Naive thymus-derived CD4-positive, alpha-beta T cell (primary cell): ENCODE measurements at places on chromosomes 7 and 10.

- H3K27me3 ChIP-seq = no peaks in the 10 kb centered on the region
- no peak for DNase-seq
- H3K4me1 ChIP-seq = no peaks in the 10 kb centered on the region
- H3K36me3 ChIP-seq = no peaks in the 10 kb centered on the region
These were observed 77.2 kb downstream of the TNS3 start for GRCh38 chr7:47504551-47505311.

GRCh38 chr10:98296524-98296923 is 28.5 kb upstream of the LOXL4 start:
- no peak overlapping the region for H3K4me3 ChIP-seq
- no peak overlapping the region for H3K27ac ChIP-seq
- no peaks in the 10 kb centered on the region for H3K36me3 ChIP-seq

- H3K4me3 ChIP-seq = peak overlapping the region; percentile 71
- H3K27ac ChIP-seq = peak overlapping the region; percentile 68
- peak; percentile 20 for DNase-seq
- H3K36me3 ChIP-seq = no peaks in the 10 kb centered on the region
These were observed 300 bp downstream of the ARHGAP21 start for GRCh38 chr10:24723386-24723787.

DNA sequence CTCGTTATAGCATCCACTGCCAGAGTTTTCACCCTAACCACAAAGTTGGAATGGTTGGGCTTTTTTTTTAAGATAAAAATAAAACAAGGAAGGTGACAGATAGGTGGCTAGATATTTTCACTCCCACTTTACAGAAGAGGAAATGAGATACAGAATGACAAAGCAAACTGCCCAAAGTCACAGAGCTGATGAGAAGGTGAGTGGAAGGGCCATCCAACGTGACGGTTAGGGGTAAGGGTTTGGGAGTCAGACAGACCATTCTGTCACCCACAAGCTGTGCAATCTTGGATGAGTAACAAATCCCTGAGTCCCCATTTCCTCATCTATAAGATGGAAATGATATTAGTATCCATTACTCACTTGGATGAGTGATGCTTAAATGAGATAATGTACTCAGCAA is 106.9 kb upstream of the PDLIM1 start:
- no peaks in the 10 kb centered on the region for H3K36me3 ChIP-seq
- H3K4me1 ChIP-seq = no peaks in the 10 kb centered on the region
- no peak overlapping the region for H3K27ac ChIP-seq
- no peak for DNase-seq

DNA sequence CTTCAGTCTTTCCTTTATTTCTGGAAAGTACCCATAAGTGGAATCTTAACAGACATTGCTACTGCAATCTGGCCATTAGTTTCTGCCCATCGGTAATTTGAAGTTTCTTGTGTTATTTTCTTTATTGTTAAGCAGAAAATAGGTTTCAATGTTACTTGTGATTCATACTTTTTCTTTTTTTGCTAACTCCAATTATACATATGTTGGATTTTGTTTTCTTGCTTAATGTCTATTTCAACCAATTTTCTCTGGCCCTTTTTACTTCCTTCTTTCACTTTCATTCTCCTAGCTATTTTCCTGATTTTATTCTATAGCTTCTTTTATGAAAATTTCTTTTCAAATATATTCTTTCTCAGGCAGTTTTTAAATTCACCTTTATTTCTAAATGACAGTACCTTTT is 457.4 kb downstream of the TCERG1L start:
- no peak overlapping the region for H3K4me3 ChIP-seq
- no peak for DNase-seq
- no peaks in the 10 kb centered on the region for H3K27me3 ChIP-seq
- H3K36me3 ChIP-seq = no peaks in the 10 kb centered on the region

- DNase-seq = no peak
- H3K4me1 ChIP-seq = no peaks in the 10 kb centered on the region
- no peak overlapping the region for H3K27ac ChIP-seq
- H3K36me3 ChIP-seq = no peaks in the 10 kb centered on the region
- no peak overlapping the region for H3K4me3 ChIP-seq
These were observed 15.3 kb upstream of the KCNIP2 start for GRCh38 chr10:101858723-101859500.

DNA sequence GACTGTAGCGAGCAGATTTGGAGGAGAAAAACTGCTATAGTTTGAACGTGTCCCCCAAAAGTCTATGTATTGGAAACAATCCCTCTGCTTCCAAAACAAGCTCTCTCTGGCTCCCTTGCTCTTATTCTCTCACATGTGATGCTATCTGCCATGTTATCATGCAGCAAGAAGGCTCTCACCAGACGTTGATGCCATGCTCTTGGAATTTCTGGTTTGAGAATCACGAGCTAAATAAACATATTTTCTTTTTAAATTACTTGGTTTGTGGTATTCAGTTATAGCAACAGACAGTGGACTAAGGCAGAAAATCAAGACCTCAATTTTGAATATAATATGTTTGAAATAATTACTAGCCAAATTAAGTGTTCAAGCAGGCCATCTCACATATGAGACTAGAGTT is 17.5 kb upstream of the GNAT3 start:
- DNase-seq = no peak
- no peaks in the 10 kb centered on the region for H3K4me1 ChIP-seq
- no peaks in the 10 kb centered on the region for H3K36me3 ChIP-seq
- no peak overlapping the region for H3K4me3 ChIP-seq
- no peaks in the 10 kb centered on the region for H3K27me3 ChIP-seq
- H3K27ac ChIP-seq = no peak overlapping the region

GRCh38 chr10:348456-348855 is 213.2 kb downstream of the ZMYND11 start:
- DNase-seq = no peak
- H3K4me3 ChIP-seq = no peak overlapping the region
- H3K27me3 ChIP-seq = no peaks in the 10 kb centered on the region
- H3K36me3 ChIP-seq = no peaks in the 10 kb centered on the region

DNA sequence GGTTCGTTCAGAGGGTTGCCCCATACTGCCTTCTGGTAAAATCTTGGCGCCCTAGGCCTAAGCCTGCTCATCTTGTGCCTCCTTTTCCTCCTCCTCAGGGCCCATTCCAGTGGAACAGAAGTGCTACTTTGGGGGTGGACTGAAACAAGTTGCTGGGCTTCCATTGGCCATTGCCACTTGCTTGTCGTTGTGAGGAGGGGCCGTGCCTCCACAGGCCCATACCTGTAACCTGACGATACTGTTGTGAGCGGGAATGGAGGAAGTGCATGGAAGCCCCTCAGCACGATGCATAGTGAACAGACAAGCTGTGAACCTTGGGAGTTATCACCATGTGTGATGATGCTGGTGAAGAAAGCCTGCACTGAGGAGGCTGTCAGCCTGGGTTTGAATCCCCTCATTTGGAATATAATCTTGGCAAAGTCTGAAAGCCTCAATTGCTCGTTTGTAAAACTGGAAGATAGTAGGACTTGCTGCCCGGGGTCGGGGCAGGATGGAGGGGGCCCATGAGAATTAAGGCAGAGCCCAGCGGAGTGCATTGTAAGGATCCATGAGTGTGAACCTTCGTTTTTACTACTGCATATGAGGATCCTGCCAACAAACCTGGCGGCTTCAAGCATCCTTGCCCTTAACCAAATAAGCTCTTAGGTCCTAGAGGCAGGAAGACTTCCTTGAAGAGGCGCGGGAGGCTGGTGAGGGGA is 671 bp upstream of the PAPSS2 start:
- no peak overlapping the region for H3K4me3 ChIP-seq
- peaks cover 10% of the 10 kb centered on the region for H3K27me3 ChIP-seq
- no peaks in the 10 kb centered on the region for H3K36me3 ChIP-seq

DNA sequence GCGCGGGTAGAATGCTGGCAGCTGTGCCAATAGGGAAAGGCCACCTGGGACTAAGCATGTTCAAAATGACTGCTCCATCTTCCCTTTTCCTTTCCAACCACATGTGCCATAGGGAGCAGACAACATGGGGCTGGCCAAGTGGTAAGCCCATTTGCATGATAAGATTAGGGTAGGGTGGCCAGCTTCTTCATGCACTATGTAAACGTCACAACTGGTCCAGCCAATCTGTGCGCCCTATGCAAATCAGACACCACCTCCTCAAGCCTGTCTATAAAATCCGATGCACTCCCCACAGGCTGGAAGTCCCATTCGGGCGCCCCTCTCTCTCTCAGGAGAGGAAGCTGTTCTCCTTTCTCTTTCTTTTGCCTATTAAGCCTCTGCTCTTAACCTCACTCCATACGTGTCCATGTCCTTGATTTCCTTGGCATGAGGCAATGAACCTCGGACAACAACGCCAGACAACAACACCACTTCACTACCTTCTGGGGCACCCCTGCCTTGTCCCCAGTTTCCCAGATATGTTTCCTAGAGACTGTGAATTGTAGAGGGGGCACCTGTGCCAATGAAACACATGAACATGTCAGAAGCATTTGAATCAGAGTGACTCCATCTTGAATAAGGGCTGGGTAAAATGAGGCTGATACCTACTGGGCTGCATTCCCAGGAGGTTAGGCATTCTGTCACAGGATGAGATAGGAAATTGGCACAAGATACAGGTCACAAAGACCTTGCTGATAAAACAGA is 19.1 kb upstream of the EXOC6 start:
- no peaks in the 10 kb centered on the region for H3K36me3 ChIP-seq
- H3K4me3 ChIP-seq = no peak overlapping the region
- H3K27ac ChIP-seq = no peak overlapping the region
- no peak for DNase-seq

DNA sequence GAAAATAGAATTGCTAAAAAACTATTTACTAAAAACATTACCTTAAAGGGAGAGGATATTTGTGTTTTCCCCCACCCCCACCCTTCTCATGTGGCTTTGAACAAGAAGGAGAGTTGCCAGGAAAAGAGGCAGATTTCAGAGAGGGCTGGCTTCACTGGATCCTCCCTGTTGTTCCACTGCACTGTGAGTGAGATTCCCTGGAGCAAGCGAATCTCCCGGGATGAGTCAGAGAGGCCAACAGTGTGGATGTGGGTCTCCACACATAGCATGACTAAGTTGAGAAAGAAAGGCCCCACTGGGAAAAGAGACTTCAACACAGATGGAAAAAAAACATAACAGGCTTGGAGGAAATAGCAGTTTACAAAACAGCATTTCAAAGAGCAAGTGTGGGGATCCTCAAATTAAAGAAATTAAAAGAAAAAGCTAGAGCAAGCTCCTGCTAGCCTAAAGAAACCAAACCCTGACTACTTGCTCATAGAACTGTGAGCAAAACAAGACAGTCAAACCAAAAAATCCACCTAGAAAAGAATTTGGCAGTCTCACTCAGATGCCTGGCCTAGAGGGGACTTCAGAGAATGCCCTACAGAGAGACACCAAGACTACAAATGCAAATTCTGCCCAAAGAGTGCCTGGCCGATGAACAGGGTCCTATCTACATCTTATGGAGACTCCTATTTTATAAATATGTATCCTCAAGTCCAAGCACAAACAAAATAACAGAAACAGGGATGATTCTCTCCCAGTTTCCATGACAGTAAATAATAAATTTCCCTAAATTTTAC is 3.4 kb downstream of the CAV1 start:
- no peak for DNase-seq
- H3K27ac ChIP-seq = no peak overlapping the region
- H3K36me3 ChIP-seq = no peaks in the 10 kb centered on the region
- no peak overlapping the region for H3K4me3 ChIP-seq
